Activated T-helper 1 cell treated with anti-CD3 and anti-CD28 coated beads, Interleukin-2, amount 50 U/mL, for 16 hours (primary cell): ENCODE measurements at places on chromosomes 6 and 20.

- no peak for DNase-seq
These were observed 46.9 kb downstream of the TRAF3IP2 start for GRCh38 chr6:111558690-111559187.

- no peak for DNase-seq
These were observed 155.7 kb upstream of the CDYL start for GRCh38 chr6:4620284-4621151.

DNA sequence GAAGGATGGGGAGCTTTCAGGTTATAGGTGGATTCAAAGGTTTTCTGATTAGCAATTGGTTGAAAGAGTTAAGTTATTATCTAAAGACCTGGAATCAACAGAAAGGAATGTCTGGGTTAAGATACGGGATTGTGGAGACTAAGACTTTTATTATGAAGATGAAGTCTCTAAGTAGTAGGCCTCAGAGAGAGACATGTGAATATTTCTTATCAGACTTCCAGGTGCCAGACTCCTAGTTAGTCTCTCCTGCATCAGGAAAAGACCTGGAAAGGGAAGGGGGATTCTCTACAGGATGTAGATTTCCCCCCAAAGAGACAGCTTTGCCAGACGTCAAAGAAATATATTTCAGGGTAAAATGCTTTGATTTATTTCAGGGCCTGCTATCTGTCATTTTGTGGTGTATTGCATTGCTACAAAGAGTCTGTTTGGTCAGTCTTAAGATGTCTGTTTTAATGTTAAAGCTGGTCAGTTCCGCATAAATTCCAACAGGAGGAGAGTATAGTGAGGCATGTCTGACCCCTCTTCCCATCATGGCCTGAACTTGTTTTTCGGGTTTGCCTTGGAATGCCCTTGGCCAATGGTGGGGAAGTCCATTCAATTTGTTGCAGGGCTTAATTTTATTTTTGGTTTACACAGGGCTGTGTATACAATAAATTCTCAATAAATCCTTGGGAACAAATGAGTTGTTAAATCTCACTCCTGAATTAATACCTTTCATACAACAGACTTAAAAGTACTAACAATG lies 103.4 kb upstream of the RALGAPA2 start:
- no peak for DNase-seq

DNA sequence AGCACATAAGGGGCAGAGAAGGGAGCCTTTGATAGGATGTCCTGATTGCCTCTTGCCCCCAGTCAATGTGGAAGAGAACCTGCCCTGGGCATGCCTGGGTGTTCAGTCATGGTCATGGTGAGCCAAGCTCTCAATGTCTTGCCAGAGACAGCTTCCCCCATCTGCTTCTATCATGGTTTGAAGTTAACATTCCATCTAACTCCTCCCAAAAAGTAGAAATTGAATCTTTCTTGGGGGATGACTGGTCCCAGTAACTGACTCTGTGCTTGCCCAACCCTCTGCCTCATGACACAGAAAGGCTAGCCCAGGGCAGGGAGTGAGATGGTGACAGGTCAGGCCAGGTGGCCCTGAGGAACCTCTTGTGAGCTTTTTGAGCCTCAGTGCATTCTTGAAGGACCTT lies 60.1 kb downstream of the ADTRP start:
- no peak for DNase-seq

DNA sequence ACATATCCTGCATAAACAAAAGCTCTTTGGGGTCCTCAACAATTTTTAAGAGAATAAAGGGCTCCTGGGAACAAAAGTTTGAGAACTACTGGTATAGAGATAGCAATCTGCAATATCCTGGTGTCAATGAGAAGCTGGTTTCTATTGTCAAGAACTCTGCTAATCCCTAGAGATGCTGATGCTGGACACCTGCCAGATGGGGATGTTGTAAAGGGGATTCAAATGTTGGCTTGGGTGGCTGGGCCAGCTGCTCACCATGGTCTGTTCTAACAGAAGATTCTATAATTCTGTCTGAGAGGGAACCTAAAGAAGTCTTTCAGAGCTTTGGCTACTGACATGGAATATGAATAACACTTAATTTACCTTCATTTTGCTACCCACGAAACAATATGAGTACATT lies 137.8 kb downstream of the BTBD9 start:
- DNase-seq, result no peak

DNA sequence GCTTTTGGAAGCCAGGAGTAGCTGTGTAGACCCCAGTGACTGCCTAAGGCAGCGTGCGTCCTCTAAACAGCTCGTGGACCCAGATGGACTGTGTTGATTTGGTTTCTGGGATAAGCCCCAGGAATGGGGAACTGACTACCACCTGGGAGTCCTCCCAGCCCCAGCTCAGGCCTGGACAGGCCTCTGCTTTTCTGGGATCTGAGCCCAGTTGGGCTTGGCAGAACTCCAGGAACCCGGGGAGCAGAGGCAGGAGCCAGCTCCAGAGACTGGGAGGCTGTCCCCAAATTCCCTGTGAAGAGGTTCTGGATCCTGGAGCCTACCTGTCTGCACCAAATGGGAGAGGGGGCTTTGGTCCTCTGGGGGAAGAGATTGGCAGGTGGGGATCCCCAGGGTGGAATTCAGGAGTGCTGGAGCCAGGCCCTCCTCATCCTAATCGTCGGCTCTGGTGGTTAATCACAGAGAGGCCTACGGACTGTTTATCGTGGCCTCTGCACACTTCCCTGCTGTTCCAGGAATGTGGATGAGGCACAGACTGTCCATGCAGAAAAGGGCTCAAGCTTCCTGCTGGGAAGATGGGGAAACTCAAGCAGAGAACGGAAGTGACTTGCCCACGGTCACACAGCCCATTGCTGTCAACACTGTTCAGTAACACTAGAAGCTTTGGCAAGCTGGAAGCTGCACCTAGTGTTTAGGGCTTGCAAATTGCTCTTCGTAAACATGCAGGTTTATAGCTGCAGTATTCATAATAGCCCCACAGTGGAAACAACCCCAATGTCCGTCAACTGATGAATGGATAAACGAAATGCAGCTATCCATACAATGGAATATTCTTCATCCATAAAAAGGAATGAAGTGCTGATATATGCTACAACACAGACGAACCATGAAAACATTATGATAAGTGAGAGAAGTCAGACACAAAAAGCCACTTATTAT lies 100.6 kb downstream of the KCNB1 start:
- no peak for DNase-seq

DNA sequence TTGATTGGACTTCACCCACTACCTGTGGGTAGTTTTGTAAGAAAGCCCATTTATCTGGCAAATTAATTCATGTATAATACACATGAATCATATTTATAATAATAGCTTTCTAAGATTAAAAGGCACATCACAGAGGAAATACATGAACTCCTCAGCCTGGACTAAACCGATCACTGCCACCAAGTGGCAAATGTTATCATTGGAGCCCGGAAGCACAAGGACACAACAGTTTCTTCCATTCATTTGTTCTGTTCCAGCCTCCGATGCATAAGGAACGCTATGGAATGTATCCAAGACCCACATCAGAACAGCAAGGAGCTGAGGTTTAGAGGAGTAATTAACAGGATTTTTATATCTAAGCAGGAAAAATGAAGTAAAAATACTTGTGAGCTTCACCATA lies 13.9 kb upstream of the IPCEF1 start:
- DNase-seq, result no peak

DNA sequence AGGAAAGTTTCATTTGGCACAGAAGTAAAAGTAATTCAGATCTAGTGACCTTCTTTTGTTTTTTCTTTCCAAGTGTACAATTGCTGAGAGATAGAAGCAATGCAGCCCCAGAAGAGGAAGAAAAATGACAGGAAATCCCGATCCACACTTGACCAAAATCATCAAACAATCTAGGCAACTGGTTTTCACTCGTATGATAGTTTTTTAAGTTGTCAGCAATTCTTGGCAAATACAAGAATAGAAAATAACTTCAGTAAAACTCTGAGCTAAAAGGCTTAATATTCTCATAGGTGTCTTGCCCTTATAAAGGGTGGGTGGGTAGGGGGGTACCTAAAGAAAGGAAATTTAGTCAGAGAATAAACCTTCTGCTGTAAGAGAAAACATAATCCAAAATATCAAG lies 36.0 kb downstream of the SESN1 start:
- no peak for DNase-seq

DNA sequence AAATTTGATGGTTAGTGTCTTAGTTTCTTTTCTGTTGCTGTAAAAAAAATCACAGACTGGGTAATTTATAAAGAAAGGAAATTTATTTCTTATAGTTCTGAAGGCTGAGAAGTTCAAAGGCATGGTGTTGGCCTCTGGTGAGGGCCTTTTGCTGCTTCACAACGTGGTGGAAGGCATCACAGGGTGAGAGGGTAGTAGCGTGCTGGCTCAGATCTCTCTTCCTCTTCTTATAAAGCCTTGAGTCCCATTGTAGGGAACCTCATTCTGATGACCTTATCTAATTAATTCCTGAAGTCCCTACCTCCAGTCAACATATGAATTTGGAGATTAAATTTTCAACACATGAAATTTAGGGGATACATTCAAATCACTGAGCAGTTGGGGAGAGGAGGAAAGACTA lies 62.0 kb downstream of the ARID1B start:
- DNase-seq, result no peak

DNA sequence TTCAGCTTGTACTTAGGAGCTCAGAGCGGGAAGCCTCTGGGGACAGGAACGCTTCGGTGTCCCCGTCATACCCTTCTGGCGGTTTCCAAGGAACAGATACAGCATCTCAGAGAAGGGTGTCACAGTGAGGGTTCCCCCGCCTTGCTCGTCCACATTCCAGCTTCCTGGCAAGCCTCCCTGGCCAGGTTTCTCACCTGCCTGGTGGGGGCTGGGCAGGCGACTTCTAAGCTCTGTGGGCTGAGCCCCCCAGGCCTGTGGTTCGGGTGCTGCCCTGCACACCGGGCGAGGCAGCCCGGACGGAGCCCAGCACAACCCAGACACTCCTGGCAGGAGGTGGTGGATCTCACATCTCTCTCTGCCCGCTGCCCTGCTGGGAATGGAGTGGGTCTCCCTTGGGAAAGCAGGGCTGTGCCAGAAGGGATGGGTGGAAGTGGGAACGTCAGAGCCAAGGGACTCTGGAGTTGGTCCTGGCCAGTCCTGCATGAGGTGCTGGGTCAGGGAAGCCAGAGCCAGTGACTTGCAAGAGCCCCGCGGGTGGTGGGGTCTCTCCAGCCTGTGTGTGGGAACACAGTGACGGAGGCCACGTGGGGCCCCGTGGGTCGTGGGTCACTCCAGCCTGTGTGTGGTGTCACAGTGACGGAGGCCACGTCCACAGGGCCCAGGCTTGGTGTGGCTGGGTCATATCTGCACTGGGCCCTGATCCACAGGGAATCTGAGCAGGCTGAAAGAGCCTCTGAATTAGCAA lies 47.7 kb upstream of the SMOC2 start:
- no peak for DNase-seq

- no peak for DNase-seq
These were observed 37.3 kb downstream of the DST start for GRCh38 chr6:56605435-56605834.

- DNase-seq, result no peak
These were observed 45.2 kb upstream of the OSTM1 start for GRCh38 chr6:108119769-108120141.
